ENCODE measurements at places on chromosomes 3 and 15.

- DNase-seq: no peak
Measured at GRCh38 chr3:169657351-169658124, 6.0 kb downstream of the MECOM start.

DNA sequence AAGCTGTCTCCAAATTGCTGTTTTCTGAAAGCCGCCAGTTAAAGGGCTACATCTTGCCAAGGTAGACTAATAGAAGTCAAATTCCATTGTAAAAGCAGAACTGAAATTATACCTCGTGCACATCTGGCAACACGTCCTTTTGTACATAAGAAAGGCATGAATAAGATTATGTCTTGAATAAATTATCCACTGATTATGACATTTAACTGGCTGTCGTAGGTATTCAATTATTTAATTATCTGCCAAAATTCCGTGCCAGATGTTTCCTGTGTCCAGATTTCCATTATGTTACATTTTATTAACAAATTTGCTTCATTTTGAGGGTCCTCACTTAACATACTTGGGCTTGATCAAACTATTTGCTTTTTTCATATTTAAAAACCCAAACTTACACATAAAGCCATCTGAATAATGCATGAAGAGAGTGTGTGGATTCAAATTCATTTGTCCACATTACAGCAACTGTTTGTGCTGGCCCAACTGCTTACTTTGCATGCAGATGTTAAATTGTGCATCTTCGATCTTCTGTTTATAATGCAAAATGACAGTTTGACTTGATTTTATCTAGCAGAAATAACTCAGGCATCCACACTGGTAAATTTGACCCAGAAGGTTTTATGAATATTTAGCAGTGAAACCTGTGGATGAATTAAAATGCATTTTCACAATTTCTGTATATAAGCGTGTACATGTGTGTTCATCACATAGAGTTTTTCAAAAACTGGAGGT, 701.5 kb downstream of the ZNF385D start:
- DNase-seq: no peak

DNA sequence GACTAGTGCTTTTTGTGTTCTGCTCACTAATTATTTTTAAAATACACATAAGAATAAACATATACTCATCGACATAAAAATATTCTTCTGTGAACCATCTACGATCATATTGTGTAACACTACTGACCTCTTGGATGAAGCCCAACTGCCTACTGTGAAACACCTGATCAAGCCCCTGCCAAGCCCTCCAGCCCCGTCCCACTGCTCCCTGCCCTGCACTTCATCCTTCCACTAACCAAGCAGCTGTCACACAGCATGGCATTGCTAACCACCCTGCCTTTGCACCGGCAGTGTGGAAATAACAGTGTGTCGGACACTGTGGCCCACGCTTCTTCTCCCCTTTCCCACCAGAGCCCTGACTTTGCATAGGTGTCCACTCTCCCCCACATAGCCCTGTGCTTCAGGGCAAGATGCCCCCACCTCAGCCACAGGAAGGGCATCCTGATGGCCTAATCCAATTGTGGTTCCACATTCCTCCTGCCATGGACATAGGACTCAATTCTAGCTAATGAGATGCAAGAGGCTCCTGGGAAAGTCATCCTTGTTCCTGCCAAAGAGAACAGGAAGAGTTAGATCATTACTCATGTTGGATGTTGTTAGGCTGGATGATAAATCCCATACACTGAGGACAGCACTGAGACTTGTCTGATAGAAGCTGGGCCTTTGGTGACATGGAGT, 35.0 kb upstream of the ARID3B start:
- DNase-seq: no peak

DNA sequence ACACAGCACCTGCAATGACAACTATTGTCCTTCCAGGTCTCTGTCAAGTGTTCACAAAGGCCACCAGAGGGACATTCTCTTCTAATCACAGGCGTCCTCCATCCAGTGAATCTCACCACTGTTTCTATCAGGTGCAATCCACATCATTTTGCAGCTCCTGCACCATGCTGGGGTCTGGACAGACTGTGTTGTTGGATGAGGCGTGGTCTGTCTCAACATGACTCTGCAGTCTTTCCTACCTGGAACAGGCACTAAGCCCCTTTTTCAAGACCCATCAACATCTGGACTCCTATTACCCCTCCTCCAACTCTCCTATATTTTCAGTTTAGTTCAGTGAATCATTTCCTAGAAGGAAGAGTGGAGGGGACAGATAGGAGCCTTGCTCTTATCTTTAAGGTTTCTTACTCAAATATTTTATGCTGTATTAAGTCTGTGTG, 31.5 kb upstream of the VEPH1 start:
- DNase-seq: no peak

DNA sequence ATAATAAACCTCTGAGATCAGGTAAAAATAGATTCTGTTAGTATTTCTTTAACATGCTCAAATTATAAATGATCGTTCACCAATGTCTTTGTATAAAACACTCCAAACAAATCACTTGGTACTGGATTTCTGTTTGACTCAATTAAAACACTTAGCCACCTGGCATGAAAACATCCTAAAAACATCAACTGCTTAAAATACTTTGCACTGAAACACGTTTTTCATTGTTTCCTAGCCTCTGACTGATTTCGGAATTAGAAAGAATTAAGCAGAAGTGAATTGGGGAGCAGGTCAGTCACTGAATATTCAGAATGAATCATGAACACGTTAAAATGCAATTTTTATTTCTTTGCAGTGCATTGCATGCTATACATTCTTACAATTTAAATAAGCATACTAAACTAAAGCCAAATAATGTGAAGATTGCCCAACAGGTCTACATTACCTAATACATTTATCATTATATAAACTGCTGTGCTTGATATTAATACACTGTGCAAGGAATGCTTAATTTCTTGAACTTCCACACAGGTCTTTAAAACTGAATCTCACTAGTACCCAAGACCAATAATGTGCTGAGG, 1.6 kb downstream of the THRB start:
- DNase-seq: no peak

DNA sequence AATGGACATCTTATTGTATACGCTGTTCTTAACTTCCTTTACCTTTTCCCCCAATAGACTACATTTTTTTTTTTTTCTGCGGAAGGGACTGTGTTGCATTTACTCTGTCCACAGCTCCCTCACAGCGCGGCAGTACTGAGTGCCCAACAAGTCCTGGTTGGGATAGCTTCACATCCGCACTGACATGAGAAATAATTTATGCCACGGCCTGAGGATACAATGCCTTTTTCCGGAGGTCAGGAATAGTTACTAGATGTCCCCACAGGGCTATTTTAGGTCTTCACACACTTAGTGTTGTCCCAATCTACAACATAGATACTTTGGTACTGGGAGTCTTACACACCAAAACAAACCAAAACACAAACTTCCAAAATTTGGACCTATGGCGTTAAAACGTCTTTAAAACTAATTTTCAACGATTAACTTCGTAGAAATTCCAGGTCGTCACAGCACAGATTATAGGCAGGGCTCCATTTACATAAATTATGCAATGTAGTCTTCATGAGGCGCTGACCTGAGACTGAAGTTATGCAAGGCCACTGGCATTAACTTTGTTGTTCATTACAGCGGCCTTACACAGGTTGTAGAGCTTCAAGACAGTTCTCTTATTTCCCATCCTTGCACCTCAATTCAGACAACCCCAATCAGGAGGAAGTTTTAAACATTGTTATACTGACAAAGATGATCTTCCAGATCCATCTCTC, 989 bp upstream of the PPIB start:
- DNase-seq: no peak

- no peak for DNase-seq
Measured at GRCh38 chr3:64240959-64241358, 15.7 kb upstream of the PRICKLE2 start.

- no peak for DNase-seq
Measured at GRCh38 chr15:53036641-53037040, 246.5 kb upstream of the ONECUT1 start.

DNA sequence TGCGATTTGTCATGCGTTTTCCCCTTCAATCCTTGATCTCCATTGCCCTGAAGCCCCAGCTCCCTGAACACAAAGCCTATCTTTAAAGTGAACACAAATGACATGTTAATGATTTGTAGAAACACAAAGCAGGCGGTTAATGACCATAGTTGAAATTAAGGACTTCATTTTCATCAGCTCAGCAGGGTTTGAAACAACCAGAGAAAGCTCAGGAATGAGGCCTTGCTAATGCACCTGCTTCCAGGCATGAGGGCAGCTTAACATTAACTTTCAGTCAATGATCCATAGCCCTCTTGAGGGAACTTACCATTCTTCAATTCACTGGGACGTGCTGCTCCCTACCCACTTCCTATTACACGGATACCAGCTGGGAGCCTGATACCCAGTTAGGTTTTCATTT, 427.2 kb upstream of the CBLB start:
- no peak for DNase-seq

GRCh38 chr15:82132096-82132495, 86.3 kb upstream of the MEX3B start:
- DNase-seq: no peak

DNA sequence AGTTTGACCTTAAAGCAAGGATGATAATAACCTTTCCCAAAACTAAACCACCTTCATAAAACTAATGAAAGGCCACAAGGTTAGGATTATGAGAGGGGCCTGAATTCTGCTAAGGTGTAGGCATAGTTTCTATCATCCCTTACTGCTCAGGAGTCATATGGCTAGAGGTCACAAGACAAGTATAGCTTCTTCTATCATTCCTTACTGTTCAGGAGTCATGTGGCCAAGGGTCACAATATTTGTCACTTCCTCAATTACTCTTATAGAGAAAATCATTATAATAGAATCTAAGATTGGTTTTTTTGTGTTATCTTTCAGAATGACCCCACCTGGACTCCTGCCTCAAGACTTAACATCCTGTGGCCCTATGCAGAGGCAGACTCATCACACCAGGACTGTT, 36.6 kb downstream of the HERC1 start:
- no peak for DNase-seq

DNA sequence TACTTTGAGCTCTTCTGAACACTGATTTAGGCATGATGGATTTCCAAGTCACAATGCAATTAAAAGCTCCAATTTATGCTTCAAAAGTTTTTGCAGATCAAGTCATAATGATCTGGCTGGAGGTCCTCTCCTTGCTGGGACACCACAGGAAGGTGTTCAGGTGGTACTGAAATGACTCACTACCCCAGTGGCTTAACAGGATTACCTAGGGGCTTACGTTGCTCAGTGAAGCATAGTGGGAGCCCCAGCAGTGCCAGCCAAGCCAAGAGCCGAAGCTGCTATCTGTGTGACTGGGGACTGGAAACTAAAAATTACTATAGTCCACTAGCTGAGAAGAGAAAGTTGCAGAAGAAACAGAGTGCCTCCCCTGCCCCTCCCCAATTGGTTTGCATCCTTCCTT, 110.1 kb upstream of the LPP start:
- DNase-seq: no peak

DNA sequence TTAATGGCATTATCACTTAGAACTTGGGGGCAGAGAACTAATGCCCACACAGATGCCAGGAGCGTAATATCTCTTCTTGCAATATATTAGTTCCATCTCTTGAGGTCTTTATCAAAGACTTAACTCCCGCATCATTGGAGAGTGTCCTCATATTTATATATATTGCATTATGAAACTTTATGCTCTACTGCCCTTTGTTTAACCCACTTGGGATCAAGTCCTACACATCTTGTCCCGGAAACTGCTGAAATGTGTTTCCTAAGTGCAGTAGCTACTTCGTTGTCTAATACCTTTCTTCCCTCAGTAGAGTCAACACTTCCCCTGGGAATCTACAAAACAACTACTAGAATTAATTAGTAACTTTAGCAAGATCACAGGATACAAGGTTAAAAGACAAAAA, 1029.2 kb downstream of the OTOL1 start:
- DNase-seq: no peak

- no peak for DNase-seq
Measured at GRCh38 chr3:33363113-33363800, 76.9 kb downstream of the UBP1 start.

- DNase-seq: no peak
Measured at GRCh38 chr15:38168467-38169070, 84.1 kb upstream of the SPRED1 start.

- no peak for DNase-seq
Measured at GRCh38 chr3:132542577-132542976, 54.5 kb upstream of the ACKR4 start.

DNA sequence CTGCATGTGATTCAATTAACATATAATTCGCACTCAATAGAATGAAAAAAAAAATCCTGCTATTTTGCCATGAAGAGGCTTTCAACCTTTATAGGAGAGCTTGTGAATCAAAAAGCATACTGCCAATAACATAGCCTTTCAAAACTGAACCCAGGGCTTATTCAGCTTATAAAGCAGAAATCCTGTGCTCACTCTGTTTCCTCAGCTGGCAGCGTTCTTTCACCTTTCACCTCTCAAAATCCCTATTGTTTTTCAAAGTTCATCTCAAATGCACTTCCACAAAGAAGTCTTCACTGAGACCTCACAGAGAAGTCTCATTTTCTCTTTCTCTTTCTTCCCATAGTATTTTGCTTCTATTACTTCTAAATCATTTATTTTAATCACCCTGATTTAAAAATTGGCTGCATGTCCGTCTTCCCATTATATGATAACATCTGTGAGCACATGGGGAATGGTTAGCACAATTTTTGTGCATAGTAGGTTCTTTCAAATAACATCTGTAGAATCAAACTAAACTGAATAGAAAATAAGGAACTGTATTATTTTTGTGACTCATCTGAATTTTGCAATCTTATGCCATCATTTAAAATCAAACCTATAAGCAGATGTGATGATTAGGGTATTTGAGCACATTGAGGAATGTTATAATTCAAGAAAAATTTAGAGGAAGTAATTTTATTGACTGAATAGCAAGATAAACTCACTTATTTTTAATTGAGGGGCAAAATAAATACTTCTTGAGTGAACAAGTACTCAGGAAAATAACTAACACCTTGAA, 373.4 kb downstream of the NLGN1 start:
- DNase-seq: no peak

GRCh38 chr15:56320316-56320715, 44.9 kb upstream of the TEX9 start:
- DNase-seq: no peak

DNA sequence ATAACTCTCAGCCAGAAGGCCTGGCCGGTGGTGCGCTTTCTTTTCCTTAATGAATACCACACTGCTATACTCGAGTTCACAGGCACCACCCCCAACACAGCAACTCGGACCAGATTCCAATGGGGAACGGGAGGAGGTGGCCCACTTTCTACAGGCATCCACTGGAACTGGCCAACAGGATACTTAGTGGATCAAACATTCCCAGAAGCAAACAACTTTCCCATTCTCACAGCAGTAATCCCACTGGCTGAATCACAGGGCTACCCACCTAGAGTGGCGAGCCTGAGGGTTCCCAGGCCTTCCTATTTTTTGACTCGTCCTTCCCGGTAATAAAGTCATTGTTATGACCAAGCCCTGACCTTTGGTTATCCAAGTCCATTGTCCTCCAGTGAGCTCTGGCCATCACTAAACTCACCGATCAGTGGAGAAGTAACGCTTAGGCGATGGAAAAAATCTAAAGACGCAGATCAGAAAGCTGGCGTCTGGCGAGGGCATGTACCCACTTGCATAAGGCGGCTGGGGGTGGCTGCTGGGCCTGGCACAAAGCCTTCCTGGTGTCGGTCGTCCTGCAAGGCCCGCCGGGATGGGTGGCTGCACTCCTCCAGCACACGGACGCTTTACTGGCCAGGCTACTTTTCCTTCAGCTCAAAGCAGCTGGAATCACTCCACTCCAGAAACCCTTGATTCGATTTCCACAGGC, 1.2 kb downstream of the EOGT start:
- DNase-seq: no peak

- no peak for DNase-seq
Measured at GRCh38 chr15:58535894-58536293, 104.1 kb downstream of the LIPC start.

- DNase-seq: no peak
Measured at GRCh38 chr3:76643623-76644304, 396.1 kb upstream of the ROBO2 start.

Measured in activated gamma-delta T cell (primary cell).